GF-D8 (cell line): ENCODE measurements at places on chromosomes 4 and X.

- no peak for DNase-seq
Measured at GRCh38 chr4:18057821-18058533, 36.4 kb upstream of the LCORL start.

DNA sequence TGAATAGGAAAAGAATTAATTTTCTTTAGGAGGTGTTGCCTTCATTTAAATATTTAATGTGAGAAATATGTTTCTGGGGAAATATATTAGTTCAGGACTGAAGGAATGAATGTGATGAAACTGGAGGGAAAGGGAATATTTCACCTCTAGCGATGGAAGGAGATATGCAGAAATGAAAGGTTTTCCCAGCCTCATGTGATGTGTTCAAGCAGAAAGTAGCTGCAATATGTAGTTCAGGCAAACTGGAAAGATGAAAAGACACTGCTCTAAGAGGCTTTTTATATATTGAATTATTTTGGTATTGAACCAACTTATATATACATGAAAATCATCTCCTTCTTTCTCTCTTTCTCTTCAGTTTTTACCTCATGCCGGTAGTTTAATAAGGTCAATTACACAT is 3.4 kb downstream of the GRID2 start:
- DNase-seq = no peak

- DNase-seq = peak; percentile 55
Measured at GRCh38 chrX:42934020-42934726, 156.2 kb upstream of the PPP1R2C start.

DNA sequence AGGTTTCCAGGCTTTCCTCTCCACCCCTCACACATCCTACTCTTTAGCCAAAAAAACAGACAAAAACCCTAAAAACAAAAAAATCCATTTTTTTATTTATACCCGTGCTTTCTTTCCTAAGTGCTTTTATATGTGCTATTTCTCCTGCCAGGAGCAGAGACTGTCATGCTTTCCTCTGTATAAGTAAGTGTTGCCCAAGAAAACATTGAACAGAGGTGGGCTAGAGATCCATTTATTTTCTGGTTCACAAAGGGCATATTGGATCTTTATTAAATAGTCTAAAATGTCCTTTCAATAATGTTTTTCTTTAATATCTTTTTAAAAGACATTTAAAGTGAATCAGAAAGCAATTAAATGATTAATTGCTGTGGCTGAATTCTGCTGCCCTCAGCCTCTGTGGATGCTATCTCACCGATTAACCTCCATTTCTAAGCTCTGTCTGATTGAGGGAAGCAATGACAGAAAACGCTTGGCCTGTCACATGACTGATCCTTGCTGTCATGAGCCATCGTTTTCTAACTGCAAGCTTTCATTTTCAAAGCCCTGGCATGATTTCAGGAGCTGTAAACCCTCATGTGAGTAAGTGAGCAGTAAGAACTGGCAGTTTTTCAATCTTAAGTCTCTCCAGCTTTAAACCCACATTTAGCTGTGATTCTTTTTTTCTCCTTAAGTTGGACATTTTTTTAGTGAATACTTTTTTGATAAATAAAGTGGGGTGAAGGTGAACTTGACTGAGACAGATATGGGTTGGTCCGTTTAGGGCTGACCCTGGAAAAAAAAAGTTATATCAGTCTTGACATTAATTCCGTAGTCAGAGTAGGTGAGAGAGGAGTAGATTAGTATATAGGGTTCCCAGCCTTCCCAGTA is 180.7 kb upstream of the PGRMC2 start:
- DNase-seq = no peak

GRCh38 chr4:133969202-133969848 is 232.3 kb downstream of the PABPC4L start:
- DNase-seq = no peak

DNA sequence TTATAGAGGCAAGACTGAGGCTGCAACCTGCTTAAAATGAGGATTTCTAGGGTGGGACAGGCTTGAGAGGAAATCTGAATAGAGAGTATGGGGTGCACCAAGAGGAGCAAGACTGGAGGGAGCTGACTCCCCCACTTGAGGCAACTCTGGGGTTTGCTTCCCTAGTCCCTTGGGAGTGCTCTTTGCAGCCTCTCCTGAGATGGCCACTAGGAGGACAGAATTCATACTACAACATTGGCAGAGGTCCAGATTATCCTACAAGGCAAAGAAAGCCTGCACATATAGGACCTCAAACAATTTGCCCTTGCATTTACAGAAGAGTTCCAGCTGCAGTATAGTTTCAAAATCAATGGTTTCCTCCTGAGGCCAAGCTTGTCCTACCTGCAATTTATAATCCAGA is 830.9 kb downstream of the TECRL start:
- no peak for DNase-seq

DNA sequence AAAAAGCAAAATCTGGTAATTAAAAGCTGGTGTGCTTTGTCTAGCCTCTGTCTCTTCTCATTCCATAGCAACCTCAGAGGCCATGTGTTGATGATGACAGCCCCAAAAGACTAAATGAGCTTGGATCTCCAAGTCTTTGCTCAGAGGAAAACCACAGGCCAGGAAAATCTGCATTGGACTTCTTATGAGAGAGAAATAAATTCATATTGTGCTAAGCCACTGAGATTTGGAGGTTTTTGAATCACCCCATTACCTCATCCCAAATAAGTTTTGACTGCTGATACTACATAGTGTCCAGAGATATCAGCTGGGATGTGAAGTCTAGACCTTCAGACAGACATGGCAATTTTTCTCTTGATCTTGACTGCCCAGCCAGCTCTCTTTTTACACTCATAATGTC is 178.6 kb upstream of the DIPK2B start:
- DNase-seq = no peak

DNA sequence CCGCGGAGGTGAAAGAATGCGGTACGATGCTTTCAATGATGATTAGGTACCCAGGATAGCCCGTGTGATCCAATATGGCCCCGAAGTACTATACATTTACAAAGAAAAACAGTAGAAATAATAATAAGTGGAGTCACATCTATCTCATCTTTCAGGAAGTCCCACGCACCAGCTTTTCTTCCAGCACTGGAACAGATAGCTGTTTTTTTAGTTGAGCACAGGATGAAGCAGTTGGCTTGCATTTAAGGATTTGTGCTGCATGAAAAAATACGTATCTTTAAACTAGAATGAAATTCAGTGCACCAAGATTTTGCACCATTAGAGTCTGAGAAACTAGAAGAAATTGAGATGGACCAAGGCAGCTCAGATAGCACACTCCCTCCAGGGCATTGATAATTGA is 44.1 kb downstream of the SMIM20 start:
- no peak for DNase-seq
